ENCODE measurements at places on chromosomes 6 and 20. TPM values are rescaled to one million over a fixed set of nuclear protein-coding genes. Genes with fewer than 3 reads are reported as not detected.

GRCh38 chr6:12379181-12379580 lies 89.0 kb downstream of the EDN1 start:
- no peak for DNase-seq

Gene LPA
- total RNA-seq: not detected

Gene FAM83C
- not detected for total RNA-seq

Gene PPP1R10
- 19.4 TPM for total RNA-seq

Measured in dermis blood vessel endothelial cell (primary cell).